ENCODE measurements at places on chromosomes 5 and 9. TPM values are rescaled to one million over a fixed set of nuclear protein-coding genes. Genes with fewer than 3 reads are reported as not detected.

SLC23A1 gene
- 1.5 TPM for total RNA-seq

GRM6 gene
- total RNA-seq: not detected

SPATA31C1 gene
- not detected for total RNA-seq

SUSD3 gene
- total RNA-seq: 59.6 TPM

SAXO1 gene
- total RNA-seq: 0.10 TPM

FOCAD gene
- 32.8 TPM for total RNA-seq

PRR16 gene
- not detected for total RNA-seq

TLX3 gene
- total RNA-seq: not detected

MAPK9 gene
- total RNA-seq: 44.6 TPM

ANKRD18B gene
- total RNA-seq: not detected

CCDC187 gene
- not detected for total RNA-seq

HNRNPAB gene
- total RNA-seq: 335 TPM

SYNPO gene
- total RNA-seq: not detected

ATP10B gene
- total RNA-seq: not detected

ZMAT2 gene
- total RNA-seq: 47.4 TPM

CDH6 gene
- not detected for total RNA-seq

DIAPH1 gene
- 281 TPM for total RNA-seq

OR13C3 gene
- not detected for total RNA-seq

SLC1A3 gene
- not detected for total RNA-seq

F2RL1 gene
- 1.6 TPM for total RNA-seq

INSL4 gene
- total RNA-seq: not detected

ENHO gene
- total RNA-seq: not detected

C9 gene
- total RNA-seq: not detected

PCDHGC4 gene
- not detected for total RNA-seq

PCDHA7 gene
- total RNA-seq: not detected

NFIB gene
- not detected for total RNA-seq

TRIM36 gene
- total RNA-seq: 0.13 TPM

NTNG2 gene
- 4.8 TPM for total RNA-seq
